Kidney glomerular epithelial cell (primary cell): ENCODE measurements at places on chromosomes 5 and 9.

DNA sequence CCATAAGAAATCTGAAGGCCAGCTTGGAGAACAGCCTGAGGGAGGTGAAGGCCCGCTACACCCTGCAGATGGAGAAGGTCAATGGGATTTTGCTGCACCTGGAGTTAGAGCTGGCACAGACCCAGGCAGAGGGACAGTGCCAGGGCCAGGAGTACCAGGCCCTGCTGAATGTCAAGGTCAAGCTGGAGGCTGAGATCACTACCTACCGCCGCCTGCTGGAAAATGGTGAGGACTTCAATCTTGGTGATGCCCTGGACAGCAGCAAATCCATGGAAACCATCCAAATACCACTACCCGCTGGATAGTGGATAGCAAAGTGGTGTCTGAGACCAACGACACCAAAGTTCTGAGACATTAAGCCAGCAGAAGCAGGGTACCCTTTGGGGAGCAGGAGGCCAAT lies 100.5 kb upstream of the MAN2A1 start:
- DNase-seq: no peak

- no peak for DNase-seq
Measured at GRCh38 chr5:4370218-4370617, 769.9 kb upstream of the ADAMTS16 start.

GRCh38 chr5:168085261-168086031 lies 206.0 kb upstream of the WWC1 start:
- peak; percentile 54 for DNase-seq

DNA sequence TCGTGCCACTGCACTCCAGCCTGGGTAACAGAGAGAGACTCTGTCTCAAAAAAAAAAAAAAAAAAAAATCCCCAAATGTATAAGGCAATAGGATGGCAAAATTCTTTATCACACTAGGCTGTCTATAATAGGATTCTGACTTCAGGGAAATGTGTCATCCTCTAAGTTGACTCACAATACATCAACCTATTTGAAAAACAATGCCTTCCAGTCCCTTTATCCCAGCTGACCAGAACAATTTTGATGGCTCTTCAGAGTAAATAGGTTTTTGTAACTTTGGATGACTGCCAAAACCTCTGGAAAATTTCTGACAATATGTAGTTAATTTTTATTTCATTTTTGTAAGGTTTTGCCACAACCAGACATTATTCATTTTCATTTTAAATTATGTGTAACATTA lies 184.1 kb downstream of the CCDC192 start:
- peak; percentile 13 for DNase-seq

DNA sequence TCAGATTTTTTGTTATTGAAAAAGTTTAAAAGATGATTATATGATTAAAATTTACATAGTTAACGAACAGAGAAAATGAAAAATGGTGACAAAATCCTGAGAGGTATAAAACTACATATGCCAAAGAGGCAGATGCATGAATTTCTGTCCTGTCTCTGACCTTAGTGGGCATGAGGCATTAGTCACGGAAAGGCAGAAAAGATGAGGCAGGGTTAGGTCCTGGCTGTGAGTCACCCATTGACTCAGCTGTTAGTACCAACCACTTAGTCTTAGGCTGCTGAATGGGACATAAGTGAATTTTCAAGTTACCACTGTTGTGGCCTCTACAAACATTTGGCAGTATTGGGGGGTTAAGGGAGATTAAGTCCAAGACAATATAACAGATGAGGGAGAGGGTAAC lies 33.1 kb downstream of the RASA1 start:
- peak; percentile 80 for DNase-seq

GRCh38 chr9:117403848-117404247 lies 11.0 kb downstream of the ASTN2 start:
- DNase-seq: no peak
